ENCODE measurements at places on chromosomes 1 and 21.
A peak's percentile ranks its signal among the peaks of the same experiment; 100 is the strongest.

- DNase-seq = no peak
These were observed 21.2 kb upstream of the APOBEC4 start for GRCh38 chr1:183674339-183674738.

DNA sequence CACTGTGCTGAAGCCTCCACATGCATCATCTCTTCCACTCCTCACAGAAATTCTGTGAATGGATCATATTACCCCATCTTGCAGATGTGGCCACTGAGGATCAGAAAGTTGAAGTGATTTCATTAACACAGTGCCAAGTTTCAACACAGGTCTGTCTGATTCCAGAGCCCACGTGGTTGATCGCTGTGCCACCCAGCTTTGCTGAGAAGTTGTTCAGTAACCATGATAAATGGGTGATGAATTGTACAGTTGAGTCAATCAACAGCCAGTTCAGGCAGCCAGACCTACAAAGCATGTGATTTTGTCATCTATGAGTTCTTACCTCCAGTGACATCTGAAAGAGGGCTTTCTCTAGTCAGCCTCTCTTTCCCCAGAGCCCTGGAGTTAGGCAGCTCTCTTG is 61.8 kb upstream of the GRHL3 start:
- DNase-seq = no peak

DNA sequence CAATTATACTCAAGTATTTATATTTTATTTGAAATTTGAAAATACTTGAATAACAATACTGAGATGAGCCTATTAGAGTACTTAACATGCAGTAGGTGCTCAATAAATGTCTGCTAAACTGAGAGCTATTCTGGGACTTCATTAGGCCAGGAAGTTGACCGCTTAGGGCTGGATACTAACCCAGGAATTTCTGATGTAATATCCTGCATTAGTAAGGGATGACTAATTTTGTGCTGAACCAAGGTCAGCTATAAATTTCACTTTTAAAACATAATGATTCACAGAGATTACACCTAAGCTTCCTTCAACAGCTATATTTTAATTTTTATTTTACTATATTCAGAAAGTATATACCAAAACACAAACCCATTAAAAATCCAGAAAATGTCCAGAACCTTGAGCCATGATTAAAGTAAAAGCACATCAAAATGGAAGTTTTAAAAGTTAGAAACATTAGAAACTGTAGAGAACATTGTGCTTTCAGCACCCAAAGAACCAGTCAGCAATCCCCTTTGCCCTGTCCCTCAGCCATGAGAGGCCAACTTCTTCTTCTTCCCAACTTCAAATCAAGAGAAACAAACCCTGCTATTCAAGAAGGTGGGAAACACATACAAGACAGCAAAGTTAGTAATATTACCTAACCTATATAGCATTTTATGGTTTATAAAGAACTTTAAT is 35.4 kb downstream of the WNT2B start:
- peak; percentile 62 for DNase-seq

DNA sequence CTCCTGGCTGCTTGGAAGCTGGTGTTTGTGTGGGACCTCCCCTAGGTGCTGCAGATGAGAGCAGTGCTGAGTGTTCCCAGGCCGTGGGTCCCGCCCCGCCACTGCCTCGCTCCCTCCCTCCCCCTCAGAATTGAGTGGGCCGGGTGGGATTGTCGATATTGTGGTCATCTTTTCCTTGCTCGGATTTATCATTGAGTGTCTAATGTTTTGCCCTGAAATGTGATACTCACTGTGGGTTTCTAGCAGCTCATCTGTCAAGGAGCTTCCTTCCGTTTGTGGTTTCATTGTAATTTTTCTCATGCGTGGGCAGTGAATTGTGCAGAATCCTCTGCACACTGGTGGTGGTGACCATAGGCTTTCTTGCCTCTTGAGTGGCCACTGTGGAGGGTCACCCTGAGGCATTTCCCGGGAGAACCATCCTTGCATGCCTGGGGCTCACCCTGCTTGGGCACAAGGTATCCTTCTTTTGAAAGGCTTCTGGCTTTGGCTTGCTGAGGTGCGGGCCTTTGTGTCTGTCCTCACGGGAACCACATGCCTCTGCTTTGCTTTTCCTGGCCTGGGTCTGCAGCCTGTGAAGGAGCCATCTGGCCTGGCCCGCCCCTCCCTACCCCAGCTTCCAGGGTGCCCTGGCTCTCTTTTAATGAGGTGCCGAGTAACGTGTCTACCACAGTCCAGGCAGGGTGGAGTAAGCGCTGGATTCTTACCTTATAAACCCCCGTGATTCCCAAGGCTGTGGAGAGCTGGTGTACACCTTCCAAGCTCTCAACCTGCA is 25.6 kb downstream of the SLX9 start:
- DNase-seq = no peak
